ENCODE measurements at places on chromosomes 12 and 14.

GRCh38 chr12:45648070-45648469, 81.4 kb upstream of the ARID2 start:
- no peak for DNase-seq

DNA sequence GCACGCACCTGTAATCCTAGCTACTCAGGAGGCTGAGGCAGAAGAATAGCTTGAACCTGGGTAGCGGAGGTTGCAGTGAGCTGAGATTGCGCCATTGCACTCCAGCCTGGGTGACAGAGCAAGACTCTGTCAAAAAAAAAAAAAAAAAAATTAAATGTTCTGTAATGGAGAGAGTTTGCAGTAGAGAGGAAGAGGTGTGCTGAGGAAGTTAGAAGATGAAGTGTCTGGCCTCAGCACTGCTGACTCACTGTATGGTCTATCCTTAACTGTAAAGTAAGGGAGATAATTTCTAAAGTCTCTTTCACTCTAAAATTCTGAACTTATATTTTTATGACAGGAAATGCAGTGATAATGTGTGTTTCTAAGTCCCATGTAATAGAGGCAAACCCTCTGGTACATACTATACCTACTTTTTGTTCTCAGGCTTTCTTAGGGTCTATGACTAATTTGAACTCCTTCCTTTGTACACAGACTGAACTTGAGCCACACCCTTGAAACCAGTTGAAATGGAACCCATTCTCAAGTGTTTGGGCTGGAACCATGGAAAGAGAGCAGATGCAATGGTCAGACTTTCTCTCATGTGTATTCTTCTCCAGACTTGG, 278.1 kb upstream of the FAR2 start:
- no peak for DNase-seq

DNA sequence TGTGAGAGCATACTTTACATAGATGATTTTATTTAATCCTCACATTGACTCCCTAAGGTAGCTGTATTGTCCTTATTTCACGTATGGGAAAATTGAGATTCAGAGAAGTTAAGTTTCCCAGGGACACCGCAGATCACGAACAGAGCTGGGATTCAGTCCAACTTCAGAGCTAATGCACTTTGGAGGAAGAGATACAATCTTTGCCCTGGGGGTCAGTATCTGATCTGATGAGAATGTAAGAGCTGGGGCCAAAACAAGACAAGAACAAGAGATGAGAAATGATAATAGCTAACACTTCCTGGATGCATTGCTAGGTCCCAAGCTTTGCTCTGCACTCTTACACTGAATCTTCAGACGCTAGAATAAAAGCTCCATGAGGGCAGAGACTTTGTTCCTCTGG, 6.0 kb upstream of the CSAD start:
- no peak for DNase-seq

- no peak for DNase-seq
These were observed 37.6 kb upstream of the SLCO1C1 start for GRCh38 chr12:20657496-20657895.

DNA sequence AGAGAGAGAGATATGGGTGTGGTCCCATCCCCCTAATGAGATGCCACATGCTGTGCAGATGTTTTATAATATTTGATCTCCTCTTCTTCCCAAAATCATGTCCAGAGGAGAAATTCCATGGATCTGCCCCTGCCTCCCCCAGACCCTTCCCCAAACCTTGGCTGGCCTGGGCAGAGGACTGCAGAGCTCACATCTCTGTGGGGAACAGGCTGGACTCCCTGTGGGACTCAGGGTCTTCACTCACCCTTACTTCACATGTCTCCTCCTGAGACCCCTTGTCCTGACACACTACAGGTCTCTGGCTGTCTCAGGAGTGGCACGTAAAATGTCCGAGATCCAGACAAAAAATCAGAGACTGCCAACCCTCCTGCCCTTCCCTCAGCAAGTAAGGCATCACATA, 76.0 kb upstream of the CAPRIN2 start:
- no peak for DNase-seq

DNA sequence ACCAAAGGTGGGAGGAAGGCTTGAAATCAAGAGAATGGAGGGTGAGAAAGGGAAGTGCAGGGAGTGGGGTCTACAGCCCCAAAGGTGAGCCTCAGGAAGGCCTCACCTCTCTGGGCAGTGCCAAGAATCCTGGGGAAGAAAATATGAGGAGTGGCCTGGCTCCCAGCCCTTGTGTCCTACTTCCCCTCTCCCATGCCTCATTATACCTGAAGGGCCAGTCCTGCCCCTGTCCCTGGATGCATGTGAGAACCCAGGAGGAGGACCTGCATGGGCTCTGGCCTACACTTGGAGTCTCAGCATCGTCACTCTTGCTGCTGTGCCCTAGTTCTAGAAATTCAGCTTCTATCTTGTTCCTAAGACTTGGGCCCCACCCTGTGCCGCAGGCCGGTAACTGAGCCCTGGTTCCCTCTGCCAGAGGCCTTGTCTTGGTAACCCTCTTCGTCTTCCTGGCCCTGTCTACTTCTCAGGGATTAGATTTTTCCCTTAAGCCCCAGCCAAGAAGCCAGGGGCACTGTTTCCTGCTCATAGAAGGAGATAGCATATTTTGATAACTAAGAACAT, 10.9 kb upstream of the MYH7 start:
- no peak for DNase-seq

GRCh38 chr12:6539707-6540134, 5.4 kb downstream of the GAPDH start:
- no peak for DNase-seq
